Stimulated activated CD4-positive, alpha-beta T cell treated with anti-CD3 and anti-CD28 coated beads, Interleukin-12 subunit alpha, Interleukin-12 subunit beta, amount 100 ng/mL, for 4 hours (primary cell): ENCODE measurements at places on chromosomes 2 and 18.

- DNase-seq = no peak
Observed at GRCh38 chr2:156005999-156006712, 326.4 kb downstream of the NR4A2 start.

DNA sequence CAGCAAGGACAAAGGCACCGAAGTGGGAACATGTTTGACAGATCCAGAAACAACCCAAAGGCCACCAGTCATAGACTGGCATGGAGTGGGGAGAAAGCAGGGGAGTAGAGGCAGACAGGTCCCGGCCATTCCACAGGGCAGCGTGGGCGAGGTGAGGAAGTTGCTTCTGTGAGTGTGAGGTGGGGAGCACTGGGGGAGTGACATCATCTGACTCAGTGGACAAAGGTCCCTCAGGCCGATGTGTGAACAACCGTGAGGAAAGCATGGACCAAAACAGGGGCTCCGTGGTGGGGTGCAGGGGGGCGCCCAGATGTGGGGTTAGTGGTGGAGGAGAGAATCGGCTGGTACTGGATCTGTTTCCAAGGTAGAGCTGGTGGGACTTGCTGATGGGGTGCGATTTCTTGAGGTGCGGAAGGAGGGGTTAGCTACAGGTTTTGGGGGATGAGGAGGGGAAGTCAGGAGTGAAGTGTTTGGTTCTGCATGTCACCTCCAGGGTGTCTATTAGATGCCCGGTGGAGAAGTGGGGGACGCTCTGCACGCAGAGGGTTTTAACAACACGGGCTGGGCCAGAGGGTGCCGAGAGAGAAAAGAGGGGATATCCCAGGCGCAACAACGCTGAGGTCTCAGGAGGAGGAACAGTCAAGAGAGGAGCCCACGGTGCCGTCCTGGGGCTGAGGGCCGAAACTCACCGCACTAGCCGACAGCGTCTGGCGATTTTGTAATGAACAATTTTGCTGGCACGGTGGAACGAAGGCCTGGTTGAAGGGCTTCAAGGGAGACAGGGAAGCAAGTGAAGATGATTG is 2.5 kb upstream of the SFT2D3 start:
- DNase-seq = no peak

DNA sequence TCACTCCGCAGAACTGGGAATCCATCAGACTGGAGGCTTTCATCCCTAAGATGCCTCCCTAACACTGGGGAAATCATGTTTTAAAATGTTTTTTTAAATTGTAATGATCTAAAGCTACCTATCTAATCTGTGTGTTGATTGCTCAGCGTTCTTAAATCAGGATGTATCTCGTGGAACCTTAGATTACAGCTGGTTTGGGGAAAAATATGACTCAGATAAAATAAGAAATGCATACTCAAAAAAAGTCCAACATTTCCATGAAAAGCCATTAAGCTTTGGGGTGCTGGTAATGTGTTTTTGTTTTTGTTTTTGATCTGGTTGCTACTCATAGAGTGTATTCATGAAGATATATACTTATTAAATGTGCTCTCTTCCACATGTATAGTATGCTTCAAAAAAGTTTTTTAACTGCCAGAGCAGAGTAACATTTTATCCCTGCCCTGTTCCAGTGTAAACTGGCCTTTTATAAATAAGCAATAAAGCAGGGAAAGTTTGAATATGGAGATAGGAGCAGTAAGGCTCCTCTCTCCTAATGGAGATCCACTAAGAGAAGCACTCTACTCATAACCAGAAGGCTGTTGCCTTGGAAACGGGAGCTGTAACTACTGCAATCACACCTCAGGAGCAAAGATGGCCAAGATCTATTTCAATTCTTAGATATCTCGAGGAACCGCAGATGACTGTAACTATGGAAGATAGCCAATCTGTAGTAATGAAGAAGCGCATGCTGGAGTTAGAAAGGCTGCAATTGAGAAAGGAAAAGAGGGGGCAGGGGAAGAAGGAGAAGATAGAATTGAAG is 41.6 kb downstream of the ANKRD44 start:
- no peak for DNase-seq

DNA sequence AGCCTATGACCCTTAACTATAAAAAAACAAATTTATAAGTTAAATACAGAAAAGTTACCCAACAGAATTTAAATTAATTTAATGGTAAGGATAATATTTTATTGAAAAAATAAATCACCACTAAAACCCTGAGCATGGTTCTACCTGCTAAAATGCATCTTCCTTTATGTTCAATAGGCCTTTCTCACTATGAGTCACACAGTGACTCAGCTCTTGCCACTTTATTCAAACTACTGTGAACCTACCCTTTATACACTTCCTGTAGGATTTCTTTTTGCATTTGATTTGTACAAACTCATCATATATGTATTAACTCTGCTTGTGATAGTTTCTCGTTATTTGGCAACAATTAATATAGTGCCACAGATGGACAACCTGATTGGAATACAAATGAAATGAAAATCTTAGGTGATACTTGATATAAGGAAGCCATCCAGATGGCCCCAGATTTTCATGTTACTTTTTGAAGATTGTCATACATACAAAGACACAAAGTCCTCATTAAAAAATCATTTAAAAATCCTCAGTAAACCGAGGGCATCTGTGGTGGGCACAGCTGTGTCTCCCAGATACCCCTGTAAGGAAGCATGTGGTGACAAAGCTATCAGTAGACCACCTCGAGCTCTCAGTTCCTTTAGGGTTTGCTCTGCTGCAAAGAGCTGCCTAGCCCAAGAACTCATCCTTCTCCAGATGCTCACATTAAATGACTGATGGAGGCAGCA is 55.2 kb upstream of the COBLL1 start:
- no peak for DNase-seq

DNA sequence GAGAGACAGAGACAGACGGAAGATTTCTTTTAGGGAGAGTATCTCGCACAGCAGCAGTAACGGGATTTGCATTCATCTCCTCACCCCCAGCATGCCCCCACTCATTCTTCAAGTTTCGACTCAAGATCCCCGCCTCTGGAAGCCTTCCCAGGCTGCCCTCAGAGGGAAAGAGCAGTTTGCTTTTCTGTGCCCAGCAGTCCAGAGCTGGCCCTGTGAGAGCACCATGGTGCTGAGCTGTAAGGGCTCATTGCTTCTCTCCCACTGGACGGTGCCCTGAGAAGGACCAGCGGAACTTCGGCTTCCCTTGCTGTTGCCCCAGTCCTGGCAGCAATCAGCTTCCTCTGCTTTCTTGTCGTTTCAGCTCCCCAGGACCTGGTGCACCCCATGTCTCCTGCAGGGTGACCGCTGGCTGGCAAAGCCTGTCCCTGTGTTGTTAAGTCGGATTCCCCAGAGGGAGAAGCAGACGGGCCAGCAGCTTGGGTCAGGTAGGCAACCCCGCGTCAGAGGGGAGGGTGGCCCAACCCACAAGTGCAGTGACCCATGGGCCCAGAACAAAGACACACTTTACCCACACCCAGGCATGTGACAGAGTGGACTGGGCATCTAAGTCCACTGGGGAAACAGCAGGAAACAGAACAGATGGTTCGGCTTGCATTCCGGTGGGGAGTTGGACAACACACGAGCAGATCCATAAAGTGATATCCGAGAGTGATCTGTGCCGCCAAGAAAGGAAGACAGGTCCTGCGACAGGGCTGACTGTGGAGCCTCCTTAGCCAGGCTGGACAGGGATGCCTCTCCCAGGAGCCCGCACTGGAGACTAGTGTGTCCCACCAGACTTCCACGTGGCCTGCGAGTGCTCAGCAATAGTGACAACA is 36.6 kb downstream of the TMEM177 start:
- no peak for DNase-seq

DNA sequence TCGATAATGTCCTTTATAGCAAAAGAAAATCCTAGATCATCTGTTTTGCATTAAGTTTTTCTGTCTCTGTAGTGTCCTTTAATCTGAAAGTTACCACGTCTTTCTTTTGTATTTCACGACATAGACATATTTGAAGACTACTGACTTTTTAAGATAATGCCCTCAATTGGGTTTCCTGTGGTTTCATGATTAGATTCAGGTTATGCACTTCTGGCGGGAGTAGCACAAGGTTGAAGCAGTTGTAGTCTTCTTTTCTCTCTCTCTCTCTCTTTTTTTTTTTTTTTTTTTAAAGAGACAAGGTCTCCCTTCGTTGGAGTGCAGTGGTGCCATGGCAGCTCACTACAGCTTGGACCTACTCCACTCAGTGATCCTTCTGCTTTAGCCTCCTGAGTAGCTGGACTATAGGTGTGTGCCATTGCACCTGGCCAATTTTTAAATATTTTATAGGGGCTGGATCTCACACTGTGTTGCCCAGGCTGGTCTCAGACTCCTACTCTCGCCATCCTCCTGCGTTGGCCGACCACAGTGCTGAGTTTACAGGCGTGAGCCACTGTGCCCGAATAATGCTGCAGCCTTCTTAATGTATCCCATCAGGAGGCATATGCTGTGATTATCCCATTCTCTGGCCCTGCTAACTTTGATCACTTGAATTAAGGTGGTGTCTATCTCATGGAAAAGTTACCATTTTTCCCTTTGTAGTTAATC is 3.9 kb downstream of the INPP4A start:
- DNase-seq = no peak

- DNase-seq = no peak
Observed at GRCh38 chr2:119463990-119464389, 32.3 kb downstream of the TMEM37 start.

GRCh38 chr2:21253311-21254027 is 129.7 kb downstream of the TDRD15 start:
- no peak for DNase-seq

DNA sequence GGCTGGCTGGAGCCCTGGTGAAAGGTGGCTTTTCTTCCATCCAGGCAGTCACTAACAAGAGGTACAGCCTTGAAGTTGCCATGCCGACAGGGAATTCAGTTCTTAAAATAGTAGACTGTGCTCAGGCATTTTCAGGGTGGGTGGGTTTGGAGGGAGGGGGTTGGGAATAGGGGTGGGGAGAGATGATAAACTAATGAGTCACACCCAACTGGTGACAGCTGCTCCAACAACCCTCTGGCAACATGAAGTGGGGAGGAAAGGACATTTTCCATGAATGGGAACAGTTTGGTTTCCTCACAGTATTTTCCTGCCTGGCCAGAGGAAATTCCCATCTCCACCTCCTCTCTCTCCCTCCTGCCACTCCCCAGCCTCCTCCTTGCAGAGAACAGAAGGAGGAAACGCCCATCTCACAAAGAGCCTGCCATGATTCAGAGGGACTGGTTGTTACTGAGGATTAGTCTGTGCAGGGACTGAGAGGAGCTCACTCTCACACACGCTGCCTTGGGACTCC is 113.0 kb upstream of the SLC1A4 start:
- DNase-seq = no peak

DNA sequence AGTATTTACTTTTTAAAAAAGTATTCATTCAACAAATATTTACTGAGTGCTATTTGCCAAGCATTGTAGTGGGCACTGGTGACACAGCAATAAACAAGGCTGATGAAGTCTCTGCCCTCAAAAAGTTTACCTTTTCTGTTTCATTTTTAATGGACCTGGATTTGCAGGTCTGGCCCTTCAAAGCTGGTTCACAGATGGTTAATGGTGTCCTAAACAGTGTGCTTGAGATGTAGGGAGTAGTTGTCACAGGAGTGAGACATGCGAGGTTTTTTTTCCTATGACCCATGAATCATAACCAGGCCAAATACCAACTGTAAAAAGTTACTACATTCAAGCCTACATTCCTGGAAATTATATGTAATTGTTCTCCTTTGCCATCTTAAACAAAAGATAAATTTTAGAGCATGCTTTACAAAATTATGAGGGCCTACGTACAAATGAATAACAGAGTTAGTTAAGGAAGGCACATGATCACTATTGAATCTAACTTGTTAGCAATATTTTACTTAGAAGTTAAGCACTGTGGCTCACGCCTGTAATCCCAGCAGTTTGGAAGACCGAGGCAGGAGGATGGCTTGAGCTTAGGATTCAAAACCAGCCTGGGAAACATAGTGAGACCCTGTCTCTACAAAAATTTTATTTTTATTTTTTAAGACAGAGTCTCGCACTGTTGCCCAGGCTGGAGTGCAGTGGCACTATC is 223.9 kb downstream of the MBD5 start:
- no peak for DNase-seq

DNA sequence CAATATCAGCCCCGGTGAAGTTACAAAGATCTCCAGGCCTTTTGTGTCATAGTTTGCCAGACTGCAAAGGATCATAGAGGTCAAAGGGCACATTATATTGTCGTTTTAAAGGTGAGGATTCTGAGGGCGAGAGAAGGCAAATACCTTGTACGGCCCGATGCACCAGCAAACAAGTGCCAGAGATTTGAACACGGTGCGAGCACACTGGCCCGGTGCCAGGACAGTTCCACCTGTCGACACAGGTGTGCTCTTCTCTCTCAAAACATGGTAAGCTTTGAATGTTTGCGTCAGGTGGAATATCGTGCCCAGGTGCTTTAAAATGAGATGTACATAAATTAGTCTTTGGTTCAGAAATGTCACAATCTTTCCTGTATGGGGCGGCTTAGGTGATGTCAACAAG is 776.1 kb upstream of the ID2 start:
- no peak for DNase-seq

GRCh38 chr2:160022162-160022561 is 40.3 kb downstream of the PLA2R1 start:
- no peak for DNase-seq
